ENCODE measurements at places on chromosomes 2 and 18.
A peak's percentile ranks its signal among the peaks of the same experiment; 100 is the strongest.

DNA sequence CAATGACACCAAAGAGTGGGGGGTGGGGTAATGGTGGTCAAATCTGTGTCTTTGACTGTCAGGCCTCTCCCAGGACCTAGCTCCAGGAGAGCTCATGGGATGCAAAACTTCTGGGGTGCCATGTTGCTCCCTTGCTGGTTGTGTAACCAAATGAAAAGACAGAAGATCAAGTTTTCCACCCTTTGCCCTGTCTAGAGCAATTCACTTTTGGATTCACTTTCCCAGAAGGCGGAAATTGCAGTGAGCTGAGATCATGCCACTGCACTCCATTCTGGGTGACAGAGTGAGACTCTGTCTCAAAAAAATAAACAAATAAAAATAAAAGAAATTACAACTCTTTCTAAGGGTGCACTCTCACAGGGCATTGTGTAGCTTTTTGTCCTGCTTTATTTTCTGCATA lies 34.9 kb upstream of the PLA2R1 start:
- no peak for DNase-seq

DNA sequence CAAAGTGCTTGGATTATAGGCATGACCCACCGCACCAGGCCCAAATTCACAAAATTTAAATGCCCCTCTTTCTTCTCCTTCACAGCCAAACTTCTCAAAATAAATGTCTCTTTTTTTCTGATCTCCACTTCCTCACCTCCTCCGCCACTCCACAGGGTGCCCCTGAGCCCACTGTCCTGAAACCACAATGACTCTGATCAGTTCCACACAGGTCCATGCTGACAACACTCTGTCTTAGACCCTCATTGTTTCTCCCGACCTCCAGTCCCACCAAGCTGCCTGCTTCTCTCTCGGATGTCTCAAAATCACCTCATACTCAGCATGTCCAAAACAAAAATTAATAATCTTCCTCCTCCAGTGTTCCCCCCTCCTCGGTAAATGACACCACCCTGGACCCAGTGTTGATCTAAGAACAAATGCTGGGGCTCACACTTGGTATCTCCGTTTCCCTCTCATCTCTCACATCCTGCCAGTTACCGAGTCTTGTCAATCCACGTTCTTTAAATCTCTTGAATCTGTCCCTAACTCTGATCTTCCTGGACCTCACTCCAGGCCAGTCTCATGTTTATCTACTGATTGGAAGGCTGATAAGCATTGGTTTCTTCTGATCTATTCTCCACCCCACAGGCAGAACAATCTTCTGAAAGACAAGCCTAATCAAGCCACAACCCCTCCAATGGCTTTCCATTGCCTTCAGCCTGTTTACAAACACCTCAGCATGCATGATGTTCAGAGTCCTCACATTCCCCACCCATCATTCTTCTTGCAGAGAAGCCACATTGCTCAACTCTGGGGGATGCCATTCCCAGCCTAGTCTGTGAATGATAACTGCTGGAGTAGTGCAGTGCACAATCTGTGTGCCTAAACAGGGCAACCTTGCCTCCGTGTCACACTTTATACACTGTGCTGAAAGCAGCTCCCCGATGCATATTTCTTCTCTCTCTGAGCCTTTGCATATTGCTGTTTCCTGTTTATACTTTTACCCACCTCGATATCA lies 12.4 kb upstream of the ANKRD44 start:
- no peak for DNase-seq

- no peak for DNase-seq
These were observed 19.7 kb downstream of the CCNYL1 start for GRCh38 chr2:207731138-207731537.

DNA sequence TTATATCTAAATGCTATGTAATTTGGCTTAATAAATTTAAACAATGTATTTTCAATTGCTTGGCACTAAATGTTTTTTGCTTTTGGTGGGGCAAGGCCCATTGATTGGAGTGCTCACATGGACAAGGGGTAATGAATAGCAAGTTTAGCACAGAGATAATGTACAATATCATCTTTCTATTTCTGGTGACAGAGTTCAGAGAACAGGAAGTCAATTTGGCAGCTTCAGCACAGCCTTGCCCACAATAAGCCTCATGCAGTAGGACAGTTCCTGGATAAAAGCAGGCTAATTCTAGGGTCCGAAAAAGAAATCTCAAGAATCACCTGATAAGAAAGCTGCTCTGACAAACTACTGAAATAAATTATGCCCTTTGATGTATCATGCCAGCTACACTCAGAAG lies 443.9 kb upstream of the FSHR start:
- DNase-seq = no peak

- no peak for DNase-seq
These were observed 160.5 kb downstream of the SETBP1 start for GRCh38 chr18:44841221-44841620.

DNA sequence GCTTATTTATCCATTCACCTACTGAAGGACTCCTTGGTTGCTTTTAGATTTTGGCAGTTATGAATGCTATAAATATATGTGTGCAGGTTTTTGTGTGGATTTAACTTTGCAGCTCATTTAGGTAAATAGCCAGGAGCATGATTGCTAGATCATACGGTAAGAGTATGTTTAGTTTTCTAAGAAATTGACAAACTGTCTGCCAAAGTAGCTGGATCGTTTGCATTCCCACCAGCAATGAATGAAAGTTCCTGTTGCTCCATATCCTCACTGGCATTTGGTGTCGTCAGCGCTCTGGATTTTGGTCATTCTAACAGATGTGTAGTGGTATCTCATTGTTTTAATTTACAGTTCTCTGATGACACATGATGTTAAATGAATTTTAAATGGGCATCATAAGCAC lies 8.7 kb upstream of the DIPK1C start:
- no peak for DNase-seq

DNA sequence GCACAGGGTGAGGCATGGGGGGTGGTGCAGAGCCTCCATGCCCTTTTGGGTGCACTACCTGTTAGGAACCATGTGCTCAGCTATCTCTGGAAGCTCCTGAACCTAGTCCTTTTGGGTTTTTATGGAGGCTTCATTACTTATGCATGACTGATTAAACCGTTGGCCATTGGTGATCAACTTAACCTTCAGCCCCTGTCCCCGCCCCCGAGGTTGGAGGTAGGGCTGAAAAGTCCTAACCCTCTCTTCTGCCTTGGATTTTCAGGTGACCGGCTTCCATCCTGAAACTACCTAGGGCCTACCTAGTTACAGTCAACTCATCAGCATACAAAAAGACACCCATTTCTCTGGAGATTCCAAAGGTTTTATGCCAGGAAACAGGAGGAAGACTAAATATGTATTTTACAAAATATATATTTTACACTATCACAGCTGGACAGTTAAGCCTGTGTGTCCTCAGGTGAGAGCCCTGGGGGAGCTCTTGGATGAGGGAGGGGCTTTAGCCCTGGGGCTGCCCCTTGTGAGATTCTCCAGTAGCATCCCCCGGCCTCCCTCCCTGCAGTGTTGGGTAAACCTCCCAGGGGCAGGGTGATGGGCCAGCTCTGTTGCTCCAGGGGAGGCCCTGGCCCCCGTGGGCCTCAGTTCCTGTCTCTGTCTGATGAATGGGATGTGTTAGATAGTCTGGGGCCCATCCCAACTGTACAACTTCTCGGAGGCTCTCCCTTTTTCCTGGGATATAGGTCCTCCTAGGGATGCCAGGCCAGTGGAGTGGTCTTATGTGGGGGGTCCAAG lies 24.1 kb downstream of the GLI2 start:
- no peak for DNase-seq

- no peak for DNase-seq
These were observed 260.8 kb upstream of the HDAC4 start for GRCh38 chr2:239661334-239662312.

DNA sequence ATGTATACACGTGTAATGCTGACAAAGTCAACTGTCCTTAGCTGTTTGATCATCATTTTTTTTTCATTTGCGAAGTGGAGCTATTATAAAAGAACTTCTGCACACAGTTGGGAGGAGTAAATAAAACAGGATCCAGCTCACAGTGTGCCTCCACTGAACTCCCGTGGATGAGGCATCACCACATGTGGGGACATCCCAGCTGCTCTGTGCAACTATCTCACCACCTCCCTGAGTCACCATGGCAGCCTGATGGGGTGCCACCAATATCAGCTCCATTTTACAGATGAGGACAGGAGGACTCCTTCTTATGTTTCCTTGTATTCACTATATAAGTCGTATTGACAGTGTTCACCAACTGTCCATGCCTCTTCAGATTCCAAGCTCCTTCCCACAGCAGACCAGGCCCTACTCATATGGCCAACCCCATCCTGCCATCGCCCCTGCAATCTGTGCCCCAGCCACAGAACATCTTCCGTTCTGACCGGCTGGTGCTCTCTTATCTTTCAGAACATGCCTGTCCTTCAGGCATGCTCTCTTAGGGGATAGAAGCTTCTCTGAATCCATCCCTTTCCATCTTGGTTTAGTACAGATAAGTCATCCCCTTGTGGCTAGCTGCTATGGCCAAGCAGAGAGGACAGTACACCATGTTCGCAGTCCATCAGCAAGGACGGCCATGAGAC lies 288.1 kb downstream of the RNF144A start:
- DNase-seq = no peak

GRCh38 chr2:46923041-46923528 lies 7.5 kb upstream of the MCFD2 start:
- DNase-seq = no peak

- DNase-seq = no peak
These were observed 7.0 kb downstream of the EFEMP1 start for GRCh38 chr2:55916473-55917049.

DNA sequence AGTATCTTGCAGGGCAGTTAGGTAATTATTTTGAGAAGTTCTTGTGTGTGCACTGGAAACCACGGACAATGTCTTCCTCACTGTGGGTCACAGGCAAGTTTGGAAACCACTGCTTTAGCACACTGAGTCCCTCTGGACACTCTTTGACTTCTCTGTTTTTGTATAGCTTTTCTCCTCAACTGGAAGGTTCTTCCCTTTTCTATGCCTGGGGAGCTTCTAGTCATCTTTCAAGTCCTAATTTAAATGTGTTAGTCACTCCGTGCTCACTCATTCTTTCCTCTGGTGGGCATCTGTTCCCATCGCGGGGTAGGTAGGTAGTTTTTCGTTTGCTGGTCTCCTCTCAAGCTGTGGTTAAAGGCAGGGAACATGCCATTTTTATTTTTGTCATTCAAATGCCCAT lies 32.1 kb downstream of the E2F6 start:
- DNase-seq = no peak

- no peak for DNase-seq
These were observed 158.1 kb upstream of the CHAC2 start for GRCh38 chr2:53609551-53609950.

- no peak for DNase-seq
These were observed 6.9 kb downstream of the RAB31 start for GRCh38 chr18:9715088-9715343.

- DNase-seq = no peak
These were observed 39.5 kb downstream of the ARL4C start for GRCh38 chr2:234457421-234457820.

DNA sequence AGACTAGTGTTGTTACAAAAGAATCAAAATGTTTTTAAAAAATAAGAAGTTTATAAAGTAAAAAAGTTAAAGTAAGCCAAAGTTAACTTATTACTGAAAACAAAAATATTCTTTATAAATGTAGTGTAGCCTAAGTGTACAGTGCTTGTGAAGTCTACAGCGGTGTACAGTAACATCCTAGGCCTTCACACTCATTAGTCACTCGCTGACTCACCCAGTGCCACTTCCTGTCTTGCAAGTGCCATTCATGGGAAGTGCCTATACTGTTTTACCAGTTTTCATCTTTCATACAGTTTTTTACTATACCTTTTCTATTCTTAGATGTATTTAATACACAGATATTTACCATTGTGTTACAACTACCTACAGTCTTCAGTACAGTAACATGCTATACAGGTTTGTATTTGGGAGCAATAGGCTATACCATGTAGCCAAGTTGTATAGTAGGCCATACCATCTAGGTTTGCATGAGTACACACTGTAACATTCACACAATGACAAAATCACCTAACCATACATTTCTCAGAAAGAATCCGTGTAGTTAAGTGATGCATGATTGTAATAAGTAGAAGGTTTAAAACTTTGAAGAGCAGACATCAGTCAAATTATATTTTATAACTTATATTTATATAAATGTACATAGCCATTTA lies 13.4 kb downstream of the SERPINB7 start:
- peak; percentile 71 for DNase-seq

DNA sequence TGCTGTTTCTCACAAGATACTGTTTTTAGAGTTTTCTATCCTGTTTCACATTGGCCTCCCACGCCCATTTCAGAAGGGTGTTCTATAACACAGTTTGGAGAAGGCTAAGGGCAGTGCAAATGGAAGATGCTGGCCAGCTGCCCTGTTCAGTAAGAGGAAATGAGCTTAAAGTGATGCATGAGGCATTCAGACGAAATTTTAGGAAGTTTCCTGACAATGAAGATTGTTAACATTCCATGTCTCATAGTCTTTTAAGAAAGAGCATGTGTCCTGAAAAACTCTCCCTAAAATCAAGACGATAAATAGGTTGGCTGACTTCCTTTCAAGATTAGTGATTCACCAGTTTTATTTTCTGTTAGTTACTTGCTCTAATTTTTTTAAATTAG lies 484.2 kb upstream of the NRP2 start:
- no peak for DNase-seq

DNA sequence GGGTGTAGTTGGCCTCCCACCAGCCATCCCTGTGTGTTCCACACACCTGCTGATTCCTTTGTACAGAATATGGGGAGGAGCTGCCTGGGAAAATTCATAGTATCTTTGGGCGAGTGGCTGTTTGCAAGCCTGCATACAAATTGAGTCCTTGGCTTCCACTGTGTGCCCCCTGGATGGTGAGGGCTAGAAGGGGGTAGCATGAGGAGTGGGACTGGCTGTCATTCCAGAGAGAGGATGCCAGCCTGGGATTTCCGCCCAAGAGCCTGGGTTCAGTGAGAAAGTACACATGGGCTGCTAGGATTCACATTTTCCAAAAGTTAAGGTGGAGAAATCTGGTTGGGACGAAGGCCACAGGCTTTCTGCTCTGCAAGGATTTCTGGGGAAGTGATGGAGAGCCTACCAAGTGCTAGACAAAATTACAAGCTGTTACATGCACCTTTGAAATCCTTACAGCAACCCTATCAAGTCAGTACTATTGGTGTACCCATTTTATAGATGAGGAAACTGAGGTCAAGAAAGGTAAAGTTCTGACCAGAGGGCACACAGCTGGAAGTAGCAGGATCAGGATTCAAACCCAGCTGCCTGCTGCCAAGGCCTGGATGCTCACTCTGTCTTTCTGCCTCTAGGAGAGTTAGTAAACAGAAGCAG lies 606 bp upstream of the TOGARAM2 start:
- no peak for DNase-seq

- peak; percentile 34 for DNase-seq
These were observed 6.6 kb upstream of the OXER1 start for GRCh38 chr2:42770288-42771131.
